GM03348 (cell line): ENCODE measurements at places on chromosomes 1 and 21.

- DNase-seq, result no peak
Observed at GRCh38 chr1:109995536-109995935, 11.0 kb downstream of the AHCYL1 start.

DNA sequence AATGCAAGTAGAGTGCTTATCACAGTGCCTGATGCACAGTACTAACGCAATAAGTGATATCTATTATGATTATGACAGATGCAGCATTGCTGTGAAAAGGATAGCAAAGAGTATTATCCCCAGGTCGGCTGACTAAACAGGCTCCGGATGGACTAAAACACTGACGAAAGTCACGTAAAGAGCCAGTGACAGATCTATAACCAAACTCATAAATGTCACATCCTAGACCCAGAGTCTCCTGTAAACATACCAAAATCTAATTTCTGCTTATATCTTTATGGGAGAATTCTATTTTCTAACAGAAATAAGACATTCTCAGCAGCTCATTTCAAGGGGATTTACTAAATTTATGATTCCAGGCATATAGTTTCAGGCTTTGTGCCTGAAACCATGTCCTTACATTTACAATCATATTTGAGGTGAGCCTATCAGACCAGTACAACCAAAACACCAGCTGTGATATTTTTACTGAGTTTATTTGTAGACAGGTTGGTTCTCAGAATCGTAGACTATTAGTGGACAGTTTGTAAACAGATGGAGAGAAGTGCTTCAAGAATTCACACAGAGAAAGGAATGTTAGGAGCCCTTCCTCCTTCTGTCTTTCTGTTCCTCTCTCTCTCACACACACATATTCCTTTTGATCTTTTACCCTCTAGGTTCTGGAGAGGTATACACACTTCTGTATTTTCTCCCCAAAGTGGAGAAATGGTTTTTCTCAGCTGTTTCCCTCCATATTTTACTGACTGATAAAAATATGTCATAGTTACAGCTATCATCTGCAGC, 52.4 kb upstream of the WDR26 start:
- no peak for DNase-seq

DNA sequence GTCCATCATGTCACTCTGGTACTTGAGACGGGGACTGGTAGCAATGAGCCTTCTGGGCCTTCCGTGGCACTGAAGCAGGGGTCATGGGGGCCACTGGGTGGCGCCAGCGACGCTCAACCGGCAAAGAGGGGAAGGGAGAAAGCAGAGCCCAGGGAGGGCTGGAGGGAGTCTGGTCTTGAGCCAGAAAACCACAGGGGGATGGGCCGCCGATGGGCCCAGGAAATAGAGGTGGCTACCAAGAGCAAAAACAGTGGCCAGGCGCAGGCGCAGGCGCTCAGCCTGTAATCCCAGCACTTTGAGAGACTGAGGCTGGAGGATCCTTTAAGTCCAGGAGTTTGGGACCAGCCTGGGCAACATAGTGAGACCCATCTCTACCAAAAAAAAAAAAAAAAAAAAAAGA, 21.8 kb downstream of the EXOC8 start:
- DNase-seq, result peak; percentile 41

DNA sequence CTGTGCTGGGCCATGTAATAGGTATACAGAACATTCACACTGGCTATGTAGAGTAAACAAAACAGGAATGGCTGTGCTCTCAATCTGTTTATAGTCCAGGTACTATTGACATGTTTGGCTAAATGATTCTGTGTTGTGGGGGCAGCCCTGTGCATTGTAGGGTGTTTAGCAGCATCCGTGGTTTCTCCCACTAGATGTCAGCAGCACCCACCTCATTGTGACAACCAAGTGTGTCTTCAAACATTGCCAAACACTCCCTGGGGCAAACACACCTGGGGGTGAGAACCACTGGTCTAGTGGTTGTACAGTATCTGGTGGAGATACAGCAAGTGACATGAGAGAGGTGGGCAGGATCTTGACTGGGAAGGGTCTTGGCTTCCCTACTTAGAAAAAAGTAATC, 80.4 kb upstream of the SPATA6 start:
- no peak for DNase-seq

GRCh38 chr1:207815913-207816291, 64.0 kb downstream of the CD46 start:
- peak; percentile 37 for DNase-seq

- no peak for DNase-seq
Observed at GRCh38 chr1:241802863-241803262, 45.1 kb upstream of the EXO1 start.

- DNase-seq, result peak; percentile 78
Observed at GRCh38 chr1:66253330-66253921, 280.5 kb upstream of the SGIP1 start.

GRCh38 chr1:19852036-19852435, 30.2 kb upstream of the OTUD3 start:
- DNase-seq, result peak; percentile 21

DNA sequence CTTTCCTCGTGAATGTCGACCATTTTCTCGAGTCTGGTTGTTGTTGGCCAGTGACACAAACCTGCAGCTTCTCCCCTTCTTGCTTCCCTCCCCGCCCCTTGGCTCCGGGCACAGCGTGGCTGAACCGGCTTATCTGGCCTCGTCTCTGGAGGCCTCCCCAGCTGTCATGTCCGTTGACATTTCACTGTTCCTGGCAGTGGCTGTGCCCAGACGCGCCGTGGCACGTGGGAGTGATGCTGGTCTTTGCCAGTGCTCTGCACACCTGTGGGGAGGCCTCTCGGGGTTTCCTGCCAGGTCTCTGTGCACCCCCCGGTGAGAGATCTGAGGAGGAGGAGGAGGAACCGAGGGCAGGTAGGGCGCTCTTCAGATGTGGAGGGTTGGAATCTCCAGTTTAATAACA, 23.7 kb downstream of the SKI start:
- DNase-seq, result no peak

- DNase-seq, result no peak
Observed at GRCh38 chr1:162229549-162229948, 147.1 kb downstream of the SPATA46 start.

GRCh38 chr21:39055167-39055767, 128.0 kb downstream of the PSMG1 start:
- no peak for DNase-seq

DNA sequence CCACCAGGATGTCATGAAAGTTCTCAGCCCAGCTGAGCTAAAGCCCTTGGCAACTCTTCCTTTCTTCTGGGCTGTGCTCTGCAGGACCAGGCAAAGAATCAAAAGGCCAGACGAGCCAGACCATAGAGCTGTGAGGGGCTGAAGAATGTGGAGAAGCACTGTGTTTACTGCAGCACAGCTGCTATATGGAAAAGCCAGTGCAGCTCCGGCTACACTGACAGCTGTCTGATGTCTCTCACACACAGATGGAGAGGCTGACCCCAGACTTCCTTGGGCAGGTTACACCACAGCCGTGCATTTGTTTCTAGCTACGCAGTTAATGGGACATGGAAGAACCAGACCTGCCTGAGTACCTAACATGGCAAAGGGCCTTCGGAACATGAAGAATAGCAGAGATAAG, 40.3 kb downstream of the CD247 start:
- no peak for DNase-seq

DNA sequence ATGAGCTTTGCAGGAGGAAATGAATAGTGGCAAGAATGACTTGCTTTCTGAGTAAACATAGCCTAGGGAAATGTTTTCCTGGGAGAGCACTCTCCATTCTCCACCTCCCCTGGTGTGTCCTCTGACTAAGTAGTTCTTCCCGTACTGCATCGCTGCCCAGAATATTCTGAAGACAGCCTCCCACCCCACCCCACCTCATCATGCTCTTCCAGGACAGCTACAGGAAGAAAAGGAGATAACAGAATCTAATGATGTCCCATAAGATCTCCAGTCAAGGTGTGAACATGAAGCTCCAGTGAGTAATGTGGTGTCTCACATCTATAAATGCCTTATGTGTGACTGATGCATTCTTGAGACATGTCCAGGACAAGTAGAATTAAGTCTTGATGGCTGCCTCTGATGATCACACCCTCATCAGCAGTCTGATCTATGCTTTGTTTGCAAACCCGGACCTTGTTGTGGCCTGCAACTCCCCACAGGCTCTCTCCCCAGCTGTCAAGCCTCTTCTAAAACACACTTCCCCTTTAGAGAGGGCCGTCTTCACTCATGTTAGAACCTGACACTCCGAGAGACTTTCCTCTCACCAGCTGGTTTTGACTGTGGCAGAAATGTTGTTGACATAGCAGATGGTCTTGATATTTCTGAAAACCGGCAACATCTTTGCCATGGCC, 183.0 kb downstream of the CYYR1 start:
- DNase-seq, result peak; percentile 57

- DNase-seq, result no peak
Observed at GRCh38 chr1:208393826-208394225, 149.6 kb upstream of the PLXNA2 start.

GRCh38 chr1:112358798-112359408, 37.1 kb upstream of the CTTNBP2NL start:
- DNase-seq, result peak; percentile 84

GRCh38 chr1:234823191-234824176, 213.5 kb upstream of the IRF2BP2 start:
- DNase-seq, result no peak

GRCh38 chr1:50155541-50155940, 46.8 kb downstream of the ELAVL4 start:
- DNase-seq, result no peak

DNA sequence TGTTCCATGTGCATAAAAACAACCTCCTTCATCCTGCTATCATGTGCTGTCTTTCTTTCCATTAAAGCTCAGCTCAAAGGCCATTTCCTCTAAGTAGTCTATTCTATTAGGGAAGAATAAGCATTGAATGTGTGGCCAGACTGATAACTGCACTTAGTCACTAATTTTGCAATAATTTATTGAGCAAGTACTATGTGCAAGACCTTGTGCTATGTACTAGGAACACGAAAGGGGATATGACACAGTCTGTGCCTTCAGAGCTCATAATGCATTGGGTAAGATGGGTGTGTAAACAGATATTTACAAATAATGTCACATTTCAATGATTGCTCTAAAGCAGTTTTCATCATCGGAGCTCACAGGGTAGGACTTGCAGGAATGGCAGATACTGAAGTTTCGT, 54.2 kb downstream of the NMNAT2 start:
- no peak for DNase-seq

DNA sequence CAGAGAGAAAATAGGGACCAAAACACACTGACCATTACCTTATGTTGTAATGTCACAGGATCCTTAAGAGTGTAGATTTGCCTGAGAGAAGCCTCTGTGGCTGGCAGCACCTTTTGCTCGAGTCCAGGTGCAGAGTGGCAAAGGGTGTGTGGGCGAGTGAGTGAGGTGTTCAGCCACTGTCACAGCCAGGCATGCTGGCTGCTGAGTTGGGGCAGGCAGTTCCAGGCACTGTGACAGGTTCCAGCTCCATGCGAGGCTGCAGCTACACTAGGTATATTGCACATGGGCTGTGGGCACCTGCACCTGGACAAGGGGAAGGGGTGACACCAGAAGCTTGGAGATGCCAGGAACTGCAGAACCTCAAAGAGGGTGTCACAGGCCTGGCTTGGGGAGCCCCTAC, 1370.4 kb upstream of the PRMT6 start:
- no peak for DNase-seq

DNA sequence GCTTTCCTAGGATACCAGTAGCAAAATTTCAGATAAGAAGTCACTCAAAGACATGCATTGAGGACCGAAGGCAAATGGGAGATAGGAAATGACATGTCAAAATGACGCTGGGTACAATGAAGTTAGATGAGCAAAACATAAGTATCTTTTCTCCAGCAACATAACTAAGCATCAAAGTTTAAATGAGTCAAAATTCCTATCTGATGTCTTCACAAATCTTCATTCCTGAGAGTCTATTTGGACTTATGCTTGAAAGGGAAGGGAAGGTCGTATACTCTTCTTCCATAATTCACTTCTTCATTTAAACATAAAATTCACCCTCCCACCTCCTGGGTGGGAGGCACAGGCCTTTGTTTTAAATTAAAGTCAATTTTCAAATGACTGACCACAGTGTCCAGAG, 4.1 kb upstream of the TMEM81 start:
- peak; percentile 54 for DNase-seq

DNA sequence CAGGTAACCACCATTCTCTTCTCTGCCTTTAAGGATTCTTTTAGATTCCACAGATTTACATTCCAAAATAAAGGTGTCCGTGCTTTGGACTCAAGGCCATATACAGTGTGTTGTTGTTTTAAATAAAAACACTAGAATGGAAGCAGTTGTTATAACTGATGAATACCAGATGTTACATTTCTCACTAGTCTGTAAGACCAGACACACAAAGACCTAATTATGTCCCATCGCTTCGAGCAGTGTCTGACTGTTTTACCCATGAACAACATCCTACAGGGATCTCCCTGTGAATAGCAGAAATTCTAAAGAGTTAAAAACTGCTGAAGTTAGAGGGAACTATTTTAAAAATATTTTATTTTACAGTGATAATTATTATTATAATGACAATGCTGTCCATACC, 574.7 kb upstream of the ZP4 start:
- DNase-seq, result no peak
